ENCODE measurements at places on chromosomes 7 and 10. TPM values are rescaled to one million over a fixed set of nuclear protein-coding genes. Genes with fewer than 3 reads are reported as not detected.

NEBL gene
- 85.3 TPM for polyA plus RNA-seq

MBL2 gene
- polyA plus RNA-seq, result not detected

DNA sequence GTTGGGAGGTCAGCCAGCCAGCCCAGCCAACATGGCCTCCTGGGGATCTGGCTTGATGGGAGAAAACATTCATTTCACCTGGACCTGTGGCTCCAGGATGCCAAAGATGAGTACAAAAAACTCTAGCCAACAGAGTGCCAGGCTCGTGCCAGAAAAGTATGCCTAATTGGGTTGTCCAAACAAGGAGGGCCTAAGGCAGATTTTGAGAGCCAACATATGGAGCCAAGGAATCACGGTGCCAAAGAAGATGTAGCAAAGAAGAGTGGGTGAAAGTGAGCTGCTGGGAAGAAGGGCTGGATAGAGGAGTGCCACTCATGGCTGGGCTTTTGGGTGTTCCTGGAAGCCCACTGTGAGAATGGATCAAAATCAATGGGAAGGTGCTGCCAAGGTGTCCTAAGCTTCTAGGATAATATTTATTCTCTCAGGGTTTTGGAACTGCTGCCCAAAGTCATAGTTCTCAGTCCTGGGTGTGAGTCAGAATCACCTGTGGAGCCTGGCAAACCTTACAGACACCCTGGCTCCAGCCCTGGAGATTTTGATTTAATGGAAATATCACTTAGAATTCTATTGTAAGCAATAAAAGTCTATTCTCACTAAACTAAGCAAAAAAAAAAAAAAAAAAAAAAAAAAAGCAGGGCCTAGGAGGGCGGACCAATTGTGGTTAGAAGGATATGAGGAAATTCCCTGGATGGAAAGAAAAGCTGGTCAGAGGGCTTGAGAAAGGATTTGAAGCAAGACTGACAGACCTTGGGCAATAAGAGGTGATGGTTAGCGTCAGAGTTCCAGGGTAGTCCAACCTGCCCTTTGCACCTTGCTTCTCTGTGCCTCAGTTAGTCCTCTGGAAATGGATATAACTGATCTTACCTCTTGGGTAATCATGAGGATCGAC is 182.2 kb upstream of the PRR15 start:
- no peak for DNase-seq

- DNase-seq, result no peak
Observed at GRCh38 chr10:48294431-48294830, 12.0 kb upstream of the MAPK8 start.

- no peak for DNase-seq
Observed at GRCh38 chr7:6536262-6537260, 14.7 kb downstream of the GRID2IP start.

DNA sequence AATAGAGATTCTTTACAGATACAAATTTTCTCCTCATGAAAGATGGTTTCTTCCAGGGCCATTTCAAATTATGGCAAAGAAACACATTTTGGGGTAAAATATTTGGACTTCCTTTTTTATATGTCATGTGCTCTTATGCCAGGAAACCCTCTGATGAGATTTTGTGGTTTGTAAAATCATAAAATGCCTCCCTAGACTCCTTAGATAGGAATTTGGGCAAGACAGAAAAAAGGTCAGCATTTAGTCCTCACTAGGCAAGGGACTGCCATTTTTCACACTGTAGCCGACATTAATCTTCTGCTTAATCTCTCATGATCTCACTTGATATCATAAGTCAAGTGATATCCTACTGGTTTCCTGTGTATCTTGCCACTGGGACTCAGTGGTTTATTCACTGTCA is 286.4 kb downstream of the ARHGAP12 start:
- no peak for DNase-seq

GRCh38 chr10:72061491-72061890 is 26.9 kb downstream of the SPOCK2 start:
- no peak for DNase-seq

CABCOCO1 gene
- 0.59 TPM for polyA plus RNA-seq

CYP2E1 gene
- polyA plus RNA-seq, result 2.3 TPM

DNA sequence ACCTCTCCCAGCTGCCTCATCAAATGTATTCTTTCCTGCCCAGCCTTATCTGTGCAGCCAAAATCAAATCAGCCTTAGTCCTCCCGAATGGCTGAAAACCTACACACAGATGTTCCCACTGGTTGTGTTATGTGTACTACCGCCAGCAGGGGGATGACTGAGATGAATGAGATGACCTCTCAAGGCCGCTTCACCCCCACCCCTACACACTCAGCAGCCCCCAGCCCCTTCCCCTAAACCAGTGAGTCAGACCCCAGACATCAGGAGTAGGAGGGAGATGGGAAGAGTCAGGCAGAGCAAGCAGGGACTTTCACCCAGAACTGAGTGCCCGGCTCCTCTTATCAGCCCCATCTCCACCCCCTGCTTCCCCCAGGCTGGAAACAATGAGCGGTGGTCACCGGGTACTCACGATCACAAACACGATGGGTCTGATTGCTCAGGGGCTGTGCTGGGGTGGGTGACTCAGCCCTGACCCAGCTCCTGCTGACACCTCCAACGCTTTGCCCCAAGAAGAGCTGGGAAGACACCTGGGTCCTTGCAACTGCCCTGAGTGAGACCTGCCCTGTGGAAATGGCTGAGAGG is 6.5 kb upstream of the C10orf105 start:
- DNase-seq, result no peak

- DNase-seq, result no peak
Observed at GRCh38 chr7:11776039-11776438, 56.0 kb downstream of the THSD7A start.

OPALIN gene
- polyA plus RNA-seq, result not detected

DNA sequence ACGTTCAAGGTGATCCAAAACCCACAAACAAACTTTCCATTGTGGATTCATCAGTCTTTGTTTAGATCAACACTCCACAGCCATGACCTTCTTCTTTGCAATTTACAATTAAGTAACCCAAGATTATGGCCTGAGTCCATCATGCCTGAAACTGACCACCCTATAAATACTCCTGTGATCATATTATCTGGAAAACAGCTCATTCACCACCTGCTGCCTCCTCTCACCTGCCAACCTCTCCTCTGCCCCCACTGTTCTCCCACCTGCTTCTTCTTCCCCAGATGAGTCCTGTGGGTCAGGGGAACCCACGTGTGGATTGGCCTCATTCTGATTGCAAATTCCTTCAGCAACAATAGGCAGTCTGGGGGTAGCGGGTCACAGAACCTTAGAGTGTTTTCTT is 81.4 kb downstream of the ABLIM1 start:
- no peak for DNase-seq

NRCAM gene
- polyA plus RNA-seq, result 2.8 TPM

DNA sequence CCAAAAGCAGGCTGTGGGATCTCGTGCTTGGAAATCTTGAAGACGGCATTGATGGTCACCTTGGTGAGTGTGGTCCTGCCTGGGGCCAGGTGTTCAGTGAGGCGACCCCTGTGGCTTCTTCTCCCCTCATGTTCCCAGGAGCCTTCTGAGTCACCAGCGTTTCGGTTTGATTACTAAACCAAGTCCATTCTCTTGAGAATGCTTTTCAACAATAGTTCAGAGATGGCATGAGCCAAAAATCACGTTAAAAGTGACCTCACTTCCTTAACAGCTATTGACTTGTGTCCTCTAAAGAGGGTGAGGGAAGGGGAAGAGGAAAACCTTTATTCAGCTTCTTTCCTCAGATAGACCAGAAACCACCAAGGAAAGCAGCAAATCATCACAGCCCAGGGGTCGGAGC is 315.2 kb downstream of the GATA3 start:
- DNase-seq, result no peak

DNA sequence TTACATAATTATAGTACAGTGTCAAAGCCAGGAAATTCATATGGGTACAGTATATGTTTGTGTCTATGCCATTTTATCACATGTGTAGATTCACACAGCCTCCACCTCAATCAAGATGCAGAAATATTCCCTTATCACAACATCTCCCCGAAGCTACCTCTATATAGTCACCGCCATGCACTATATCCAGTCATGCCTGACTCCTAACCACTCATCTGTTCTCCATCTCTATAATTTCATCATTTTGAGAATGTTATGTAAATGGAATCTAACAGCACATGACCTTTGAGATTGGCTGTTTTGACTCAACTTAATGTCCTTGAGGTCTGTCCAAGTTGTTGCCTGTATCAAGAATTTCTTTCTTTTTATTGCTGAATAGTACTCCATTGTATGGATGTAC is 22.3 kb upstream of the SLC25A13 start:
- DNase-seq, result no peak
